Lung (tissue), 17 donors: ENCODE measurements at places on chromosomes 2 and 18. TPM values are rescaled to one million over a fixed set of nuclear protein-coding genes. Genes with fewer than 3 reads are reported as not detected.

The CYS1 gene
- total RNA-seq, result 1.0 TPM

The FSHR gene
- total RNA-seq, result not detected

The SULT1C2 gene
- 4.8 TPM for total RNA-seq

The ADRA2B gene
- 0.88 TPM for total RNA-seq

The PSMA8 gene
- total RNA-seq, result not detected

The DYSF gene
- 48.3 TPM for total RNA-seq

The TMEM17 gene
- total RNA-seq, result 3.9 TPM

The ALLC gene
- total RNA-seq, result not detected

The RESP18 gene
- total RNA-seq, result not detected

The PLGLB2 gene
- total RNA-seq, result 0.61 TPM

The SERPINB12 gene
- total RNA-seq, result not detected

The SERPINB11 gene
- not detected for total RNA-seq

The SKOR2 gene
- not detected for total RNA-seq

The GPR45 gene
- total RNA-seq, result not detected

The CNTNAP5 gene
- total RNA-seq, result 0.03 TPM

The CCDC85A gene
- total RNA-seq, result 10.5 TPM

The TTL gene
- total RNA-seq, result 31.2 TPM

The FAM110C gene
- total RNA-seq, result 3.0 TPM

The COL3A1 gene
- 528 TPM for total RNA-seq

The FHOD3 gene
- 4.4 TPM for total RNA-seq

The MPV17 gene
- 103 TPM for total RNA-seq

The DPP10 gene
- 0.34 TPM for total RNA-seq

The LTBP1 gene
- 57.4 TPM for total RNA-seq

The ONECUT2 gene
- 0.06 TPM for total RNA-seq

The ABCG8 gene
- not detected for total RNA-seq

The PTH2R gene
- total RNA-seq, result 0.11 TPM

The CXCR1 gene
- 1.9 TPM for total RNA-seq

The SH3BP4 gene
- total RNA-seq, result 20.6 TPM

The OSR1 gene
- 21.3 TPM for total RNA-seq

The SDC1 gene
- 234 TPM for total RNA-seq

The PIGN gene
- total RNA-seq, result 25.2 TPM

The RAB12 gene
- 36.3 TPM for total RNA-seq

The HRH4 gene
- total RNA-seq, result 0.89 TPM

The MRPS5 gene
- total RNA-seq, result 74.5 TPM

The FSIP2 gene
- 0.58 TPM for total RNA-seq

The CAB39 gene
- total RNA-seq, result 69.1 TPM

The ZNF804A gene
- 0.52 TPM for total RNA-seq

The FRZB gene
- 2.0 TPM for total RNA-seq

The MERTK gene
- 24.7 TPM for total RNA-seq

The PLCL1 gene
- total RNA-seq, result 13.0 TPM

The DCC gene
- 4.6 TPM for total RNA-seq

The NEB gene
- 2.1 TPM for total RNA-seq

The ATP6V1B1 gene
- total RNA-seq, result 5.9 TPM

The DSG1 gene
- not detected for total RNA-seq
